MM.1S (cell line): ENCODE measurements at places on chromosomes 5 and 9.

GRCh38 chr5:174503461-174504265 lies 220.7 kb upstream of the MSX2 start:
- DNase-seq, result no peak

- DNase-seq, result no peak
Measured at GRCh38 chr9:92122800-92123199, 7.6 kb upstream of the SPTLC1 start.

- DNase-seq, result no peak
Measured at GRCh38 chr5:174692381-174692780, 32.0 kb upstream of the MSX2 start.

DNA sequence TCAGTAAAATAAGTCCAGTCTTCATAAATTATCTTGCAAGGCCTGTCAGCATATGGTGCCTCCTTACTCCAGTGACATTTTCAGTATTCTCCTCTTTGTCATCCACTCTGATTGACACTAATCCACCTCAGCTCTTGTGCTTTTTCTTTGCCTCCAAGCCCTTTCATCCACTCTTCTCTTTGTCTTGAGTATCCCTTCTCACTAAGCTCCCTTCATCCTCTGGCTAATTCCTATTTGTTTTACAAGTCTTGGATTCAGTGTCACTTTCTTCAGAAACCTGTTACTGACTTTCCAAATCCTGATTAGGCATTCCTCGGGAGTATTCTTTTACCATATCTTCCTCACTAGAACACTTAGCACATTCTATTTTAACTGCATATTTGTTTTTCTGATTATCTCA lies 100.6 kb upstream of the VCAN start:
- DNase-seq, result no peak

- DNase-seq, result no peak
Measured at GRCh38 chr5:131239686-131240085, 24.2 kb upstream of the CDC42SE2 start.
